Fibroblast of gingiva (primary cell): ENCODE measurements at places on chromosomes 2 and 18.
A peak's percentile ranks its signal among the peaks of the same experiment; 100 is the strongest.

DNA sequence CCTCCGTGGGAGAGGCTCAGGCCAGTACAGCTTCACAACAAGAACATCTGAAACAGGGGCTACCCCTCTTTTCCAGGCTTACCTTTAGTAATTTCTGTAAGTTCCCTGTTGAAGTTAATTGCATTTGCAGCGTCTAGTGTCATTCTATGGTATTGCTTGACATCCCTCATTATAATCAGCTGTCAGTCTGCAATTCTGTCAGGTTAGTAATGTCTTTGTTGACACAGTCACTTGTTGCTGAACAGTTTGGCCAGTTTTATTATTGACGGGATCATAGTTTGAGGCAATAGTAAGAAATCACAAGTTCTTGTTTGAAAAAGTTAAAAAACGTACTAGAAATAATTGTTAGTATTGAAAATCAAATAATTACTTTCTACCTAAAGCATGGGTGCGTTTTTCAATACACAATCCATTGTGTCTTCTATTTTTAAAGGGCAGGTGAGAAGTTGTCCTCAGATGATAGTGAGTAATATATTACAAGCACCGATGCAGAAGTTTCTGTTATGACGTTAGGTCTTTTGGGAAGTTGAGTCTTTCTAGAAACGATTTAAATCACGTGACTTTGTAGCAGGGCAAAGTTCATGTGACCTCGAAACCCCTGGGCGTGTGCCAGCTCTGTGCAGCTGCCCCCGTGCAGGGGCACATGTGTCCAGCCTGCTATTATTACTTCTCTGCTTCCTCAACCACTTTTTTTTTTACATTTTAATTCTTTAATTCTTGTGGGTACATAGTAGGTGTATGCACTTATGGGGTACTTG is 49.5 kb upstream of the MBP start:
- no peak for DNase-seq

DNA sequence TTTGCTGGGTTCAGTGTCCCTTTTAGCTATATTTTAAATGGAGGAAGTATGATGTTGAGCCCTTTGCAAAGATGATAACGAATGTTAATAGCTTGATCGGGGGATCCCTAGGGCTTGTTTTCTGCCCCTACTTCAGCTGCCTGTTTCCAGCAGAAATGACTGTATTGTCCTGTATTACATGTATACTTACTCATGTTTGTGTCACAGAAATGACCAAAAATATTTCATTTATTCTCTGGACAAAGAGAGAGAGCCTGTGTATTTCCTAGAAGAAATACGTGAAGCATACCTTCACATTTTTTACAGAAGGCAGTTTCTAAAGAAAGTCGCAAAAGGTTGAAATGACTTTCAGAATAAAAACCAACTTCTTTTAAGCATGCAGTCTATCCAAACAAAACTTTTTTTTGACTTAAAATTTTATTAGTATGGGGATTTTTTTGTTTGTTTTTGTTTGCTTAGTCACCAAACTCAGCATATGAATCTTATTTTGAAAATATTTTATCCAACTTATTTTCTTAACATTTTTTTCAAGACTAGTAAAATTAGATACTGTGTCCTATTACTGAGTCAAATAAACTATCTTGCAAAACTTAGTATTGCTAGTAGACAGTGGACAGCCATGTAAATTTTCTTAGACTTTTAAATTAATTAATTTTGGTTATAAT is 68.9 kb downstream of the PTRHD1 start:
- peak; percentile 42 for DNase-seq

DNA sequence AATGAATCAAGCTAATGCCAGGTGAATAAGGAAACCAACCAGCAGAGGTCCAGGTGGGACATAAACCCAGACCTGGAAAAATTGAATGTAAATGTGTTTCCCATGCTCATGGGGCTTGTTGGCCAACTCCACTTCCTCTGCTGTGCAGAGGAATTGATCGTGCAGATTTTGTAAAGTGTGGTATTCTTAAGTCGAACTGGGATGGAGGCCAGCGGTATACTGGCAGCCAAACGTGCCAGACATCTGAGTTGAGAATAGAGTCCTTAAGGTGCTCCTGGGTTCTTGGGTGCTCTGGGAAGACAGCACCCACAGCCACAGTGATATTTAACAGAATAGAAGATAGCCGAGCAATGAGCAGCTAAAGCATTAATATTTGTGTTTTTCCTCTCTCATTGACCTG is 146.5 kb upstream of the LGALSL start:
- no peak for DNase-seq

DNA sequence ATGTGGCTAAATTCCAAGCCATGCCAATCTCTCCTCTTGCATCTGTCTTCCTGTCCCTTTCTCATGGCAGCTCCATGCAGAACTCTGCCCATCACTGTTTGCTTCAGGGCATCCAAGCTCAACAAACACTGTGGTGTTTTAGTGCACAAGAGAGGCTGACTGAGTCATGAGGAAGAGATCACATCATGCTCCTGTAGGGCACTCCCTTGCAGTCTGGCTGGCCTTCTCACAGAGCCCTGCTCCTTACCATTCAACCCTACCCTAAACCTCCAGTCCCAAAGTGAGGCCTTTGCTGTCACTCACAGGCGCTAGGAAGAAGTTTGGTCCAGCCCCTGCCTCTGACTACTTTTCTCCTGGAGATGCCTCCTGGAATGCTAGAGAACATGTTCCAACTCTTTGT is 194.0 kb downstream of the LRATD1 start:
- DNase-seq: no peak

- DNase-seq: no peak
Observed at GRCh38 chr2:26702025-26702424, 9.5 kb downstream of the KCNK3 start.

DNA sequence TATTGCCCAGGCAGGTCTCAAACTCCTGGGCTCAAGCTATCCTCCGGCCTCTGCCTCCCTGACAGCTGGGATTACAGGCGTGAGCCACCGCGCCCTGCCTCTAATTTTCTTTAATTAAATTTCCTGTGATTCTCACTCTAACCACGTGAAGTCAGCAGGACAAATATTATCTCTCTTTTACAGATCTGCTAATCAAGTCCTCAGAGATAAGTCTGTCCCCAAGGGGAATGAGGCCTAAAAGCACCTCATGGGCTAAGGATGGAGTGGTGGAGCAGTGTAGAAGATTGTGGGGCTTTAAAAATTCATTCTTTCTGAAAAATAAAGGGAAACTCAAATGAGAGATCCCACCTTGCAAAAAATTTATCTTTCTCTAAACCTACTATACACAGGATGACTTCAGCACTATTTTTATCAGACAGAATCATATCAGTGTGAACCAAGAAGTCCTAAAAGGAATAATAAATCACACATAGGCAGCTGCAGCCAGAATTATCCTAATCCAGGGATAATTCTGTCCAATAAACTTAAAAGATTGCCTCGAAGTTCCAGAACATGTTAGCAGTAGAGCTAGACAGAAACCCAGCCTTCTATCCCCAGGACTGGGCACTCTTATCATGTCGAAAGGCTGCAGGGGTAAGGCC is 38.3 kb upstream of the BMPR2 start:
- no peak for DNase-seq

- DNase-seq: no peak
Observed at GRCh38 chr2:98078701-98079100, 8.3 kb upstream of the VWA3B start.

DNA sequence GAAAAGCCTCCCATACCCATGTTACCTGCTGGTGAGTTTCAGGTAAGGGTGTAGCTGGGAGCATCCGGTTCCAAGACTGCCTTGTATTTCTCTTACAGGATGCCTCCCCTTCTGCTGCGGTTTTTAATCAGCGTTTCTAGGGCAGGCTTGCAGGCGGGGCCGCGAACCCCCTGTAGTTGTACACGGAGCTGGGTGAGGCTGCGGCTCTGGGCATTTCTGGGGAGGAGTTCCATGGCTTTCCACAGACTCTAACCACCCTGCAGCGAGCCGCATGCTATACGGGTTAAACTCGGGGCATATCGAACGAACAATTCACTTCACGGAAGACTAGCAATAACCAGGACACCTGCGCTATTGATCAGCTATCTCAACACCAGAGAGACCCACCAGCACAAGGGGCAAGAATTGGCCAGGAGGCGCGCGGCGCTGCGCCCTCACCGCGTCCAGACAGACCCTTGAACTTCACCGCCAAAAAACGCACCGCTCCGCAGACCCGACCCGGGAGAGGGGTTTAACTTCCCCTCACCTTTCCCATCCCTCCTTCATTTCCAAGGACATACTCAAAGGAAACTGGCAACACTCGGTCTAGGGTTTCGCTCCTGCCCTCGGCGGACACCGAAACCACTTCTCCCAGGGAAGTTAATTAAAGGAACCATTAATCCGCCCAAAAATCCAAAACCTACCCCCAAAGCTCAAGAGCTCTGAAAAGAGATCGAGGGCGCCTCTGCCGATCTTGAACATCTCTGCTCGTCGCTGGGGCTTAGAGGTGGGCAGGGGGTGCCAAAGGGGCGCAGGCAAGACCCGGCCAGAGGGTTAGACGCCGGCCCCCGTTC is 909 bp downstream of the TGFA start:
- no peak for DNase-seq

GRCh38 chr2:37907501-37908225 is 17.4 kb upstream of the RMDN2 start:
- no peak for DNase-seq

DNA sequence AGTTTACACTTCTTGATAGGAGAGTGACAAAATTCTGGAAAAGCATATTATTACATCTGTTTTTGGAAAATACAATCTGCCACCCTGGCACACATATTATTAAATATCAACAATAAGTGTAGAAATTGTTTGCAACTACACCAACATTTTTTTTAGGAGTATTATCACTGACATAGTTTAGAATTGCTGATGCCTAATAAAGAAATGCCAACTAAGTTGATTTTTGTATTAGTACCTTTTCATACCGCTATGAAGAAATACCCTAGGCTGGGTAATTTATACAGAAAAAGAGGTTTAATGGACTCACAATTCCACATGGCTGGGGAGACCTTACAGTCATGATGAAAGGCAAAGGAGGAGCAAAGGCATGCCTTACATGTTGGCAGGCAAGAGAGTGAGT is 35.9 kb upstream of the TFPI start:
- no peak for DNase-seq

GRCh38 chr2:187003038-187003554 is 154.1 kb upstream of the ZSWIM2 start:
- no peak for DNase-seq

DNA sequence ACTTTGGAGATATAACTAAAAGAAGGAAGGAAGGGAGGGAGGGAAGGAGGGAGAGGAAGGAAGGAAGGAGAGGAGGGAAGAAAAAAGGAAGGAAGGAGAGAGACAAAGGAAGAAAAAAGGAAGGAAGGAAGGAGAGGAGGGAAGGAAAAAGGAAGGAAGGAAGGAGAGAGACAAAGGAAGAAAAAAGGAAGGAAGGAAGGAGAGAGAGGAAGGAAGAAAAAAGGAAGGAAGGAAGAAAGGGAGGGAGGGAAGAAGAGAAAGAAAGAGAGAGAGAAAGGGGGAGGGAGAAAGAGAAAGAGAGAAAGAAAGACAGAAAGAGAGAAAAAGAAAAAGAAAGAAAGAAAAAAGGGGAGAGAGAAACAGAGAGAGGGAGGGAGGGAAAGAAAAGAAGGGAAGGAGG is 147.4 kb downstream of the MYT1L start:
- no peak for DNase-seq

GRCh38 chr18:49733896-49734585 is 79.3 kb downstream of the ACAA2 start:
- DNase-seq: no peak

DNA sequence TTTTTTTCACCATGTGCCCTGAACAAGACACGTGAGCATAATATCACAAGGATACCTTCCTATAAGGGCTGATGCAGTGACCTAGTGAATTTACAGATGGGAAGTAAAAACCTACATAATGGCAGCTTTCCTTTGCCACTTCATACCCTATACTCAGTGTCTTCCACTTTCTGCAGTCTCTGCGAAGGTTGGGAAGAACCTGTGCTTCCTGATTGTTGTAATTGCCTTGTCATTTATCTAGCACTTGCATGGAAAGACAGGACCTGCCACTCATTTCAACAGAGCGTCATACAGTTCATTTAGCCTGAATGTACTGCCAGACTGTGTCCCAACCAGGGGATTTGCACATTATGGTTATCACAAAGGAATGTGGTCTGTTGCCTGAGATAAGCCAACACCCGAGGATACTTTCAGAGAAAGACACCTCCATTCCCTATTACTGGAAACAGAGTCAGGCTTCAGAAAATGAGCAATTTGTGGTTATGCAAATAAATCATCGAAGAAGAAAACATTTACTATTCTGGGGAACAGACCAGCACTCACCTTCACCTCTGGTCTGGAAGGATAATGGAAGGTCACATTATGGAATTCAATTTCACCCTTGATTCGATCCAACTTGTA is 55.0 kb downstream of the ABCB11 start:
- no peak for DNase-seq

- DNase-seq: no peak
Observed at GRCh38 chr2:241532733-241533601, 24.6 kb upstream of the STK25 start.

DNA sequence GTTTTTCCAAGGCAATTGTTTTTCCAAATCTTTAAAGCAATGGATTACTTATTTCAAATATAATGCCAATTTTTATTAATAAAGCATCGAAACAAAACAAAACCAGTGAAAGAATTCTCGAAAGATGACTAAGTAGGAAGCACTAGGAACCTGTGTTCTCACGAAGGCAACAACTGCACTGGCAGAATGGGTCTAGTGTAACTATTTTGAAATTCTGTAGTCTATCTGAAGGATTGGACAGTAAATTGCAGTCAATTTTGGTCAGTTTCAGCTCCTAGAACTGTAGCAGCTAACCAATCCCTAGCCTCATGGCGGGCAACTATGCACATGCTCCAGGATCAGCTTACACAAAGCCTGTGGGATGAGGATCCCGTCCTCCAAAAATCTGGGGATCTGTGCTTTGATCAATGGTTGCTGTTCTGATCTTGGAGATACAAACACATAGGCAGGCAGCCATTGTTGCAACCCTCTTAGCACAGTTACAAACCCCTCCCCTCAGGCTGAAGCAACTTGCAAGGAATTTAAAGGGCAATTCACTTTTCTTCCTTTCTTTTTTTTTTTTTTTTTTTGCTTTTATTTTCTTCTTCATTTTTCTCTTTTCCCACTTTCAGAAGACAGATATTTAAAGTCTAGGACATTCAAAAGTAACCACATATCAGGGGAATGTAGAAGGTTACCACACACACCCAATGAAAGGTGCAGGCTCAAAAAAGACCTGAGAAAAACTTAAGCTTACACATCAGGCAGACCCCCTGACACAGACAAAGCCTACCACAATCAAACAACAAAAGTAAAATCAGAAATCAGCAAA is 147.6 kb downstream of the THADA start:
- DNase-seq: no peak

DNA sequence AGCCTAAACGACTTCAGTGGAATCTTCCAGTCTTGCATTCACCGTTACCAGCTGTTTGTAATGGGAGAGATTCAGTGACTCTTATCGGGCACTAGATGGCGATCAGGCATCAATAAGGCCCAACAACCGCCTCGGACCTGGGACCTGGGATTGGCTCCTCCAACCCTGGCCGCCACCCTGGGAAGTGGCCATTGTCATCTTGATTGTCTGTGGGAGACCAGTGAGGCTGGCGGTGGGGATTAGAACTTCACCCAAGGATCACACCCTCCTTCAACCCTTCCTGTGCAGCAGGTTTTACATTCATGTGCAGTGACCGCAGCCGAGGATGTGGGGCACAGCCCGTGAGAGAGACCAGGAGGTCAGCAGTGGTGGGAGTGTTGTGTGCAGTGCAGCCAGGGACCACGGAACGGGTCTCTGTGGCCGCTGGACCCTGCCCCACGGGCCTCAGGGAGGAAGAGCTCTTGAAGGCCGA is 85.3 kb downstream of the SPP2 start:
- peak; percentile 58 for DNase-seq
